ENCODE measurements at places on chromosomes 1 and 21.

DNA sequence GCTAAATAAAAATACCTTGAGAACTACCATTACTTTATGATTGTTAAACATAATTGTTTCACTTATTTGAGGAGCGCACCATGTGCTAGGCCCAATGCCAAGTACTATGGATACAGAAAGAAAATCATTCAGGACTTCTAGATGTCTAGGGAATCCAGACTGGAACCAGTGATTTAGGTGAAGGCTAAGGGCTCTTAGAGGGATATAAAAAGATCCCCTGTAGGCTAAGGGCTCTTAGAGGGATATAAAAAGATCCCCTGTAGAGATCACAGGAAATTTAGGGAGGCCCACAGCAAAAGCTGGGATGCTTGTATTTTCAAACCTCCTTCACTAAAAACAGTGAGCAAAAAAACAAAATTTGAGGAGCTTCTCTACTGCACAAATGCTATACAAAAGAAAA is 6.7 kb downstream of the TOR1AIP2 start:
- DNase-seq: no peak

GRCh38 chr1:165369255-165369848 is 12.8 kb upstream of the LMX1A start:
- DNase-seq: peak; percentile 22

- DNase-seq: no peak
Observed at GRCh38 chr1:86052948-86053698, 103.4 kb downstream of the COL24A1 start.

DNA sequence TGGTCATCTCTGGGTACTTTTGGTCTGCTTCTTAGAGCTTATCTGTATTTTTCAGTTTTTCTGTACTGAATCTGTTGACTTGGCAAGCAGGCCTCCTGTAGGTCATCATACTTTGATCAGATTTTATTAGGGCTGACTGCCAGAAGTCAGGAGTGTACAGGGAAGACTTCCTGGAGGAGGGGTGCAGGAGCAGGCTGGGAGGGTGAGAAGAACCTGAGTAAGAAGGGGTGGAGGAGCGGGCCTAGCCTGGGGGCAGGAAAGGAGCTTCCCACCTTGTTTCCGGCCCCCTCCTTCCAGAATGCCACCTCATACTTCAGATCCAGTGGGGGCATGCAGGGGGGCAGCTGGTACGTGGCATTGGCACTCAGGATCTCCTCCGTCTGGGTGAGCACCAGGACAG is 18.3 kb upstream of the IL22RA1 start:
- no peak for DNase-seq

DNA sequence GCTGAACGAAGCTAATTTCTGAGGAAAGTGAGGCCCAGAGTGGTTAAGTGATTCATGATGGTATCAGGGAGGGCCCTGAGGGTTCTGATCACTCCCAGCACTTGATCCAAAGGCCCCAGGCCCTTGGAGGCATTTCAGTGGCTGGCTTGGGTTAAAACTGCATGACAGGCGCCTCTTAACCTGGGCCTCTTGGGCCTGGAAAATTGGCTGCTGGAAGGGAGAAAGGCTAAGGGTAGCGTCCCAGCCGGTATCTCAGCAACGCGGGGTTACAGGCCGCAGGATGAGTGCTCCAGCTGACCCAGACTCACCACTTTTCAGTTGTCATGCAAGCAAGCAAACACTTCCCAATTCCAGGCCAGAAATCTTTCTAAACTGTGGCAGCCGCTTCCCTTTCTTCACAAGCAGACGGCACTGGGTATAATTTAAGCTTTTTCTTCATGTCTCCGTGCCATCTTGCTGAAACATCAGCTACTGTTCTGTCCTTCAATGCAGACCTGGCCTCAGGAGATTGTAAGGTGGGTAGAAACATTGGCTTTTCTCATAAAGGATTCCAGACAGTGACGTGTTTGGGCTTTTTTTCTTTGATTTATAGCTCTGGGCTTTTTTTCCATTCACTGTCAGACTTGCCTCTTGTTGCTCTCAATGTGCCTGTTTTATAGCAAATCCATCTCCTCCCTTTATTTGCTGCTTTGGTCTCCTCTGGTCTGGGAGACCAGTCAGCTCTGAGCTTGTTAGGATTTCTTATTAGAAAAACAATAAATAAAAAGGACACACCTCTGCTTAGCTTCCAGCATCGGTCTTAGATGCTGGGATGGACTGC is 229.1 kb downstream of the KCNJ6 start:
- DNase-seq: no peak

- DNase-seq: no peak
Observed at GRCh38 chr1:43368646-43369020, 822 bp upstream of the ELOVL1 start.

DNA sequence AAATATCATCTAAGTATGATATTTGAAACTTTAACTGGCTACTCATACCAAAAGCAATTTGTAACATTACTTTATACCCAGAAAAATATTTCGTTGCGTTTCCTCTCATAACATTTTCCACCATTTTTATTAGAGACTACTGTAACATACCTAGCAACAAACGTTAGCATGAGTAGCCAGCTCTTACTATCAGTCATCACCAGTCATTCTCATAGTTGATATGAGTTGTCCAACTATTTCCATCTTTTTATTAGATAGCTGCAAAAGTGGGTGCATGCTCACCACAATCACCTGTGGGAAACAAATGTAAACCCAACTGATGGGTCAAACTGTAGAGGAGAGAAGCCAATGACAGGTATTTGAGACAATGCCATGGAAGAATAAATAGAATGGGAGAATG is 114.6 kb downstream of the AKT3 start:
- no peak for DNase-seq

- peak; percentile 15 for DNase-seq
Observed at GRCh38 chr21:14403681-14404318, 20.9 kb upstream of the HSPA13 start.

DNA sequence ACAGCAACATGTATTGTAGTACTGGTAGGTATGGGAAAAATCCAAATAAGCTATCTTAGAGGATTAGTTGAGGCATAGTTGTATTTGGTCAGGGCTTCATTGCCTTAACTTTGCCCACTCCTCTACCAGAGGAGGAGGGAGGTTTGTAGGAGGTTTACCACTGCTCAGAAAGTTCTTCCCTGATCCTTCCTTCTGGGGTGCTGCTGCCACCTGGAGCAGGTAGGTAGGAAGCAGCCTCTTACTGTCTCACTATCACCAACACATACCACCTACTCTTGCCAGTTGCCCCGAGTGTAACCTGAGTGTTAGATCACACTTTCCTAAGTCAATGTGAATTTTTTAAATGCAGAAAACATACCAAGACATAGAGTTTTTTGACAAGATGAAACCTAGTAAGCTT is 24.1 kb upstream of the ZSWIM5 start:
- no peak for DNase-seq

DNA sequence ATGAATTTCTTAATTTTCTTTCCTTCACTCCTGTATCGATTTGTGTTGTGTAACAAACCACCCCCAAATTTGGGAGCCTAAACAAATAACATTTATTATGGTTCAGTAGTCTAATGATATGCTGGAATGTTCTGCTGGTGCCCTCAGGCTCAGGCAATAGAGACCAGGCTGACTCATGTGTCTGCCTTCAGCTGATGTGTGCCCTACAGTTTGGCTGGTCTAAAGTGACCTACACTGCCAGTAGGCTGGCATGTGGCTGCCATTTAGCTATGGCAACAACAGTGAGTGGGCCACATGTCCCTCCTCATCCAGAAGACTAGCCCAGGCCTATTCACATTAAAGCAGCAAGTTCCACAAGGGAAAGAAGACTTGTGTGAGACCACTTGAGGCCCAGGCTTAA is 115.8 kb downstream of the PTPRC start:
- no peak for DNase-seq

DNA sequence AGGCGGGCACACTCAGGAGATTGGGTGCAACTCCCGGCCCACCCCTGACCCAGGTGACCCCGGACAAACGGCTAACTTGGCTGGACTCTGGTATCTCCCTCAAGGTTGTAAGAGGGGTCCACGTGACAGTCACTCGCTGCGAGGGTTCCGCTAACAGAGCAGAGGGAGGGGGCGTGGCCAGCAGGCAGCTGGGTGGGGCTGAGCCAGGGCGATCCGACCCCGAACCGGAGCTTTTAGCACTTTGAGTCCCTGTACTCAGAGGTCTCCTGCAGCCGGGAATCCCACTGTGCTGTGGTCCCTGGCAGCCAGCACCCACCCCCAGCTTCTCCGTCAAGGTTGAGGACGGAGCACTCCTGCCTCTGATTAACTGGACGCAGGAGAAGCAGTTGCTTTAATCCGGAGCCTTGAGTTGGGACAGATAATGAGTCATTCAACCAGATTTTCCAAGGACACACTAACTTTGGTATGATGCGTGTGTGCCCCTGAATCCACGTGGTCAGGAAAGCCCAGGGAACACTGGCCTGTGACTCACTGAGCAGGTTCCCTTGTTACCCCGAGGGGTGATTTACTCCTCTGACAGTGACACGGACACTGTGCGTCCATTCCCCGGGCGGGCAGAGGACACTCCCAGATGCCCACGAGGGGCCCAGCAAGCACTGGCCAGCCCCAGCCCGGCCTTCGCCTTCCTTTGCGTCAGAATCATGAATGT is 16.8 kb downstream of the TRPM2 start:
- peak; percentile 16 for DNase-seq

- no peak for DNase-seq
Observed at GRCh38 chr1:89842567-89843272, 21.9 kb downstream of the LRRC8D start.

DNA sequence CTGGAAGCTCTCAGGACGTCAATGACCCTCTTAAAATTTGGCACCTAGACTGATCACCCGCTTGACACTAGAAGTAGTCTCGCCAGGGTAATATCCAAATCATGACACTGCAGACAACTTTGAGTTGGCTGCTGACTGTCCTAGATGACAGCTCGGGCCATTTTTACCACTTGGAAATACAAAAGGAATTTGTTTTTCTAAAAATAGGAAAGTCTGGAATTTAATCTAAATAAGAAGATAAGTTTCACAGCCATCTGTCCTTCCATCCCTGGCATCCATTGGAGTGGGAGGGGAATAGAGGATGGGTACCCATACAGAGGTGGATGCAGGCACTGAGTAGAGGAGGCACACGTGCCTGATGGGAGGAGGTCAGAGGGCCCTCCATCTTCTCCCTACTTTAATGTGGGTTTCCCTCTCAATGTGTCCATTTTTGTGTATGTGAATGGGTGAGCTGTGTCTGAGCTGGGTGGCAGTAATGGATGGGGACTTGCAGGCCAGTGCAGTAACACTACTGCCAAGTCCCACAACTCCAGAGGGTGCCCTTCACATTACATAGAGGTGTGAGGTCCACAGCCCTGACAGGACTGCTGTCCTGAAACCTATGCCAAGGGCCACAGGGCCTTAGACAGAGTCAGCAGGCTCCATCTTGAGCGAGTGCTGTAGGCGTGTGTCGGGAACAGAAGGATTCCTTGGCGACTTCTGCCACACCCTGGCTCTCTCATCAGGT is 104.8 kb upstream of the IPO9 start:
- no peak for DNase-seq

GRCh38 chr1:166136222-166136621 is 30.6 kb downstream of the FAM78B start:
- no peak for DNase-seq

GRCh38 chr21:28776251-28776650 is 216.4 kb downstream of the LTN1 start:
- no peak for DNase-seq

DNA sequence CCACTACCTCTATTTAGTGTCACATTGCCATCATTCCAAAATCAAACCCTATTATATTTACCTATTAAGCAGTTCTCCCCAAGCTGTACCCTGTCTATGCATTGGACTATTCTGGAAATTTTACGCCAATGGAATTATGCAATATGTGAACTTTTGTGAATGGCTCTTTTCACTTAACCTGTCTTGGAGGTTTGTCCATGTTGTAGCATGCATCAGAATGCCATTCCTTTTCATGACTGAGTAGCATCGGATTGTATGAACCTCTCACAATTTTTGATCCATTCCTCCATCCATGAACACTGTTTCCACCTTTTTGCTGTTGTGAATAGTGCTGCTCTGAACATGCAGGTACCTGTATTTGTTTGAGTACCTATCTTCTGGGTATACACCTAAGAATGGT is 33.7 kb downstream of the FAM163A start:
- DNase-seq: no peak

GRCh38 chr1:88851303-88852063 is 39.9 kb downstream of the GTF2B start:
- DNase-seq: no peak

DNA sequence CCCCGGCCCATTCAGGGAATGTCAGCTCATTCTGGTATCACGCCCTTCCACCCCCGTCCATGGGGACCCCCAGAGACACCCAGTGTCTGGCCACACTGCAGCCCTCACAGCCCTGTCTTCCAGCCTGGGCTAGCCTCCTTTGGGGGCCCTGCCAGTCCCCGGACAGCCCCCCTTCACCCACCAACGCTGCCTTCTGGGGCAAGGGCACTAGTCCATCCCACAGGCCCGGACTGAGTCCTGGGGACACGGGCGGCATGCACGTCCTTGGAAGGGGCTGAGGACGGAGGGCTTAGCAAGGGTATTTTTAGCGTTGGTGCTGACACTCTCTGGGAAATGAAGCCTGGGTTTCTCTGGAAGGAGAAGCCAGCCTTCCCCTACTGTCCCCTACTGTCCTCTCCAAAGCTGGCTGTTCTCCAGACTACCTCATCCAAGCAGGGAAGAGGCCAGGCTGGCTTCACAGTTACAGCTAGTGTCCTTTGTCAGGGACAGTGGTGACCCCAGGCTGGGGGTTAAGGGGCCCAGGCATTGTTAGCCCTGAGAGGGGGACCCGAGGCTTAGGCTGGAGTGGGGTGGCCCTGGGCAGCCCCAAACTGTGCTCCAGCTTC is 39.5 kb downstream of the COQ8A start:
- no peak for DNase-seq

- DNase-seq: no peak
Observed at GRCh38 chr1:240413732-240414131, 198.2 kb downstream of the GREM2 start.

- no peak for DNase-seq
Observed at GRCh38 chr1:228291906-228292608, 84.2 kb downstream of the OBSCN start.

GRCh38 chr1:153447498-153448170 is 12.8 kb downstream of the S100A7 start:
- DNase-seq: no peak

DNA sequence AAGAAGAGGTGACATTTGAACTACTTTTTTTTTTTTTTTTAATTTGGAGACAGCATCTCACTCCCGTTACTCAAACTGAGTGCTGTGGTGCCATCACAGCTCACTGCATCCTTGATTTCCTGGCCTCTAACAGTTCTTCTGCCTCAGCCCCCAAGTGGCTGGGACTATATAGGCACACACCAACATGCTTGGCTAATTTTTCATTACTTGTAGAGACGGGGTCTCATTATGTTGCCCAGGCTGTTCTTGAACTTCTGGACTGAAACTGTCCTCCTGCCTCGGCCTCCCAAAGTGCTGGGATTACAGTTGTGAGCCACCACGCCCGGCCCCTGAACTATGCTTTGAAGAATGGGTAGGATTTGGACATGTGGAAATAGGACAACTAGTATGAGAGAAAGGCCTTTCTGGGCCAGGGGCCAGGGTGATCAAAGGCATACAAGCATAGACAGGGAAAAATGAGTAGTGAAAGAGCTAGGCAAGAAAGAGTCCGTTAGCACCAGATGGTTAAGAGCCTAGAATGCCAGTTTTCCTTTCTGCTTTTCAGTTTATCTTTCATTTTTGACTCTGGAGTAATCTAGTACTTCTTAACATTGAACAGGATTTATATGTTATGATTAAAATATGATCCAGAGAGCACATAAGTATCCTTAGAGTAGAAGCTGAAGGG is 6.3 kb downstream of the RABGAP1L start:
- DNase-seq: no peak

- no peak for DNase-seq
Observed at GRCh38 chr1:207852576-207853371, 58.2 kb downstream of the CD34 start.
